Hematopoietic multipotent progenitor cell treated with erythropoietin and hydrocortisone succinate and interleukin-3 and kit ligand, for 15 days (in vitro differentiated cells): ENCODE measurements at places on chromosomes 7 and 10.

DNA sequence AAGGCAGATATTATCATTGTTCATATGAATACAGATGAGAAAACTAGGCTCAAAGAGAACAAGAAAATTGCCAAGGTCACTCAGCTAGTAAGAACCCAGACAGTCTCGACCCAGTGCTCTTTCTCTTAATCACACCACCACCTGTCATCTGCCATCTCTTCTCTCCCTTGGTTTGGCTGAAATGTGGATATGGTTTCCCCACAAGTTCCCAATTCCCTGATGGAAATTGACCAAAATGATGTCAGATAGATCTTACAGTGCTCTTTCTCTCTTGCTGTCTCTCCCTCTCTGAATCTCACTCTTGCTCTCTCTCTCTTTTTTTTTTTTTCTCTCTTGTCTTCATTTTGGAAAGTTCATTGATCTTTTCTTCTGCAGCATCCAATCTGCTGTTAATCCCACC, 9.1 kb downstream of the C10orf90 start:
- DNase-seq, result no peak

- no peak for DNase-seq
Measured at GRCh38 chr10:47115322-47115721, 184.7 kb upstream of the GDF10 start.

- DNase-seq, result no peak
Measured at GRCh38 chr7:29639886-29640595, 76.4 kb downstream of the PRR15 start.

- no peak for DNase-seq
Measured at GRCh38 chr7:22718911-22719420, 8.0 kb upstream of the IL6 start.

GRCh38 chr10:49742683-49743463, 19.2 kb downstream of the OGDHL start:
- DNase-seq, result no peak

GRCh38 chr7:22992874-22993840, 20.8 kb downstream of the HYCC1 start:
- no peak for DNase-seq

- no peak for DNase-seq
Measured at GRCh38 chr10:116809483-116810119, 39.7 kb upstream of the ENO4 start.

GRCh38 chr10:120506674-120507073, 49.6 kb downstream of the PLPP4 start:
- no peak for DNase-seq

- no peak for DNase-seq
Measured at GRCh38 chr10:15472431-15473395, 101.6 kb upstream of the FAM171A1 start.

DNA sequence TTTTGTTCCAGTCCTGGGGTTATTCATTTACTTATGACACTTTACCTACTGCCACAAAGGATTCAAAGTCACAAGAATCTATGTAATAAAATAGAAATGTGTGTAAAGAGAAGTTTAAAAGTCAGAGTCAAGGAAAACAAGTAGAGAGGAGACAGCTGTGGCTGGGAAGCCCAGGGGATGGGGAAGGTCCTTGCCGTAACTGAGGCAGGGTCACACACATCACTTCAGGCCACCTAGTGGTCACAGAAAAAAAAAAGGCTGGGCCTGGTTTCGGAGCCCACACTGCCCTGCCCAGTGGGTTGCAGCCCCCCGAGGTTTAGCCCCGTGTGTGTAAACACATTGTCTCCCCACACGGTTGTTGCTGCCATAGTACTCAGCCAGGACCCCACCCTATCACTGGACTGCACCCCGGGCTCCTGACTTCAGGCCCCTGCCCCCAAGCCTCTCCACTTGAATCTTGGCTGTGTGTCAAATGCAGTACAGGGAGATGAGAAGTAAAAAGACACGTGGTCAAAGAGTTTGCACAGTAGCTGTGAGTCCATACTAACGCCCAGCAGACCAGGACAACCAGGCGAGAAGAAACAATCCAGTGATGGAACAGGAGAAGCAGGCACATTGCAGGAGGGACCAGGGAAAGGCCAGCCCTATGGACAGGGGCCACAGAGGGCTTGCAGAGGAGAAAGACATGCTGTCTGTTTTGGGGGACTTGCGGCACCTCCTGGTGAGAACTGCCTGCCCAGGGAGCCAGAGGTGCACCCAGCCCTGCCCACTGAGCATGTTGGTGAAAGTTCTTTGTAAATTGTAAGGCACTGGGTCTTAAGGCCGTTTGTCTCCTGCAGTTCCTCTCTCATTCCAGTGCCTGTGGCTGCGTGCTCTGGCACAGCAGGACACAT, 91.4 kb upstream of the MACROH2A2 start:
- DNase-seq, result no peak

- DNase-seq, result no peak
Measured at GRCh38 chr7:54719974-54720373, 39.0 kb downstream of the SEC61G start.
